ENCODE measurements at places on chromosomes 6 and 20.

- no peak for DNase-seq
These were observed 537.9 kb downstream of the CD83 start for GRCh38 chr6:14655201-14656061.

- DNase-seq, result no peak
These were observed 120.4 kb downstream of the RNF144B start for GRCh38 chr6:18507561-18507960.

GRCh38 chr6:101711518-101711917 is 318.0 kb downstream of the GRIK2 start:
- DNase-seq, result no peak

DNA sequence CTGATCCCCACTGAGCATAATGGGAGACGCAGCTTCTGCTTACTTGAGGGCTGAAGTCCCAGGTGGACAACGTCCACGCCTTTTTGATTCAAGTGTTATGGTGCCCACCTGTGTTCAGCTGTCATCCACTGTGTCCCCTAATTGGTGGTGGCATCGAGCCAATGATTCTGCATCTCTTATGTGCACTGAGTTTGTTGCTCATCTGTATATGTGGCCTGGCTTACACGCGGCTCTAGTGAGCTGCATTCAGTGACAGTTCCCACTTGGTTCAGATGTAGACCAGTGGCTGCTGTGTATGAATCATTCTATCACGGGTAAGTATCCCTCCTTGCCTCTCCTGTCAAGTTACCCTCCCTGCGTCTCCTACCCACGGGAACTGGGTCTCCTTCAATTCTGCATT is 131.2 kb upstream of the CLDN20 start:
- DNase-seq, result no peak

- peak; percentile 55 for DNase-seq
These were observed 1.9 kb downstream of the L3MBTL3 start for GRCh38 chr6:130020073-130020906.

GRCh38 chr20:44747166-44748004 is 1.7 kb downstream of the KCNK15 start:
- peak; percentile 88 for DNase-seq

DNA sequence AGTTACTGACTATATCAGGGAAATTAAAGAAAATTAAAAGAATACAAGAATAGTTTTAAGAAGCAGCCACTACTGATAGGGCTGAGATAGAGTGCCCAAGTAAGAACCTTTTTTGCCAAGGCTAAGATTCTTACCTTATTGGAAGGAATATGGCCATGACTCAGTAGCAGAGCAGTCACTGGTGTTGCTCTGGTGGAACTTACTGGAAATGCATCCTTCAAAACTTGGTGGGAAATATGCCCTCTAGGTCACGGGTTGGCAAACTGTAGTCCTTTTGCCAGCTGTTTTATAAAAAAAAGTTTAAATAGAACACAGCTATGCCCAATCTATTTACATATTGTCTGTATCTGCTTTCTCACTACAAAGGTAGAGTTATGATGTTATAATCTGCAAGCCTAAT is 6.0 kb downstream of the HSF2 start:
- DNase-seq, result no peak

GRCh38 chr6:103002282-103002681 is 1608.8 kb downstream of the GRIK2 start:
- no peak for DNase-seq

- no peak for DNase-seq
These were observed 7.1 kb upstream of the MYLK2 start for GRCh38 chr20:31811796-31812728.

- no peak for DNase-seq
These were observed 12.0 kb upstream of the GRM4 start for GRCh38 chr6:34157851-34158250.

DNA sequence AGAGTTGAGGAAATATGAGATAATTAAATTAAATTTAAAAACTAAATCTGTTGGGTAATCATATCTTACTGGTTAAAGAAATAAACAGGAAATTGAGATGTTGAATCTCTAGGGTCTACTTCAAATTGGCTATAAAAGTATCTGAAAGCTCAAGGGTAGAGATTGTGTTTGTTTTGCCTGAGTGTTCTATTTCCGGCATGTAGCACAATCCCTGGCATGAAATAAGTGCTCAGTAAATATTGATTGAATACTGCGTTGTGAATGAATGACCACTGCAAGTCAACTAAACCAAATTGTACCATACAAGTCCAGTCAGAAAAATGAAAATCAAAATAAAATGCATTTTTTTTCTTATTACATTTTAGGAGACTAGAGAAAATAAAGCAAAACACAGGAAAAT is 709.8 kb downstream of the EPM2A start:
- no peak for DNase-seq

DNA sequence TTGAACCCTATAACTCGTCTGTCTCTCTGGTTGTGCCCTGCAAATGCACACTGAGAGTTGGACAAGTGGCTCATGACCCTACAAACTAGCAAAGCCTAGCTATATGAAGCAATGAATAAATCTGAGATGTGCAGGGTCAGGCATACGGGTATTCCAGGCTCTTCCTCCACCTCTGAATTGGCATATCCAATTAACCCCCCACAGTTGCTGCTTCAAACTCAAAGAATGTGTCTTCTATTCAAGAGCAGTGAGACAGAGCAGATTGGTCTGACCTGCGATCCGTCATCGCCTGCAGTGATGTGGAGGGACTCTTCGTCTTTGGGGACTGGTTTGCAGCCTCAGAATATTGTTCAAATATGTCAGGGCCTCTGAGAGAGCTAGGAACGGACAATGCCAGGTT is 59.8 kb downstream of the LAMP5 start:
- DNase-seq, result no peak

DNA sequence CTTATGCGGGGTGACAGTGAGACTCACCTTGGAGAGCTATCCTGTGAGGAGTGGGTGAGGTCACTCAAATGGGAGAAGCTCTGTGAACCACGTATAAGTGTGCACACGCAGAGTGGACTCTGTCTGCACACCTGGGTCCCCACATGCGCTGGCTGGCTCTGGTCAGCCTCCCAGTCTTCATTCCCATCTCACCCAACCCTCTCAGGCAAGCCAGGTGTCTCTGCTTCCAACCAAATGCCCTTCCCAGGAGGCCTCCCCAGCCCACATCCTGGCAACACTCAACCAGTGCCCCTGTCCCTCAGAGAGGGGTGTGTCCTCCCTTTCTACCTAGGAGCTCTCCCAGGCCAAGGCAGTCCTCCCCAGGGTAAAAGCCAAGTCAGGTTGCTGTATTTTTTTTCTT is 8.0 kb upstream of the PI16 start:
- no peak for DNase-seq

- peak; percentile 11 for DNase-seq
These were observed 58.2 kb upstream of the NKX2-2 start for GRCh38 chr20:21571841-21572690.

- peak; percentile 9 for DNase-seq
These were observed 63.3 kb upstream of the TAB2 start for GRCh38 chr6:149254253-149254652.

- no peak for DNase-seq
These were observed 10.1 kb upstream of the LRFN2 start for GRCh38 chr6:40597301-40597700.

- no peak for DNase-seq
These were observed 68.8 kb downstream of the PFDN4 start for GRCh38 chr20:54276577-54277169.

DNA sequence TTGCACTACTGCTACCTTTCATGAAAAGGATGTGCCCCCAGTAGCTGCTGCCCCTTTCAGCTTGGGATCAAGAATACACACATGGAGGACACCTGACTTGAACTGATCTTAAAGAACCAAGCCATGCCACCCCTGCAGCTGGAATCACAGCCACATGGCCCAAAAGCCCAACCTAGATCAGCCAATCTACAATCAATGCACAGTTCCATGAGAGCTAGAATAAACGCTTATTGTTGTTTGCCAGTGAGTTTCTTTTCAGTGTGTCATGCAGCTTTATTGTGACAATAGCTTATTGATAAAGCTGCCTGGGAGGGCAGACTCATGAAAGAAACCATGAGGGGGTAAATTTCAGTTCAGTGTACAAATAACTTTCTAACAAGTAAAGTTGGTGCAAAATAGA is 397.7 kb downstream of the PTPRT start:
- DNase-seq, result no peak

DNA sequence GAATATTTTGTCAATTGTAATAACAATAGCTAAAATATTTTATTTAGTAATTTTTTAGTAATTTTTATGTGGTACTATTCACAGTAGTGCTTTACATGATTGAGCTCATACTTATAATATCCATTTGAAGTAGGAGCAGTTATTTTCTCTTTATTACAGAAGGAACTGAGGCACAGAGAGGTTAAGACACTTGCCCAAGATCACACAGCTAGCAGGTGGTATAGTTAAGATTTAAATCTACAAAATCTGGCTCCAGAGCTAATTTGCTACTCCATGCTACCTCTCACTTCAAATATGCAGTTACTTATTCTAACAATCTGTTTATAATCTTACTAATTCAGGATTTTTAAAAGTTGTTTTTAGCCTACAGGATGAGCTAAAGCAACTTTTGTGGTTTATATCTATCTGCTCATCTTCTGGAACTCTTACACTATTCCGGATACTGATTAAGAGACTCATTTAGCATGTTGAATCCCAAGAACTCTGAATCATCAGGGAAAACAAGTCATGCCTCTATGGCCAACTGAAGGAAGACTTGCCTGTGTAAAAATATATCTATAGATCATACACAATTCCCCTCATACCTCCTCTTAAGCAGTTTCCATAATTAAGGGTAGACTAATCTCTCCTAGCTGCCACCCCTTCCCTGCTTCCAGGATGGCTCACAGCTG is 324.2 kb downstream of the UBE3D start:
- DNase-seq, result no peak

GRCh38 chr6:123168466-123168865 is 172.4 kb downstream of the CLVS2 start:
- DNase-seq, result no peak

DNA sequence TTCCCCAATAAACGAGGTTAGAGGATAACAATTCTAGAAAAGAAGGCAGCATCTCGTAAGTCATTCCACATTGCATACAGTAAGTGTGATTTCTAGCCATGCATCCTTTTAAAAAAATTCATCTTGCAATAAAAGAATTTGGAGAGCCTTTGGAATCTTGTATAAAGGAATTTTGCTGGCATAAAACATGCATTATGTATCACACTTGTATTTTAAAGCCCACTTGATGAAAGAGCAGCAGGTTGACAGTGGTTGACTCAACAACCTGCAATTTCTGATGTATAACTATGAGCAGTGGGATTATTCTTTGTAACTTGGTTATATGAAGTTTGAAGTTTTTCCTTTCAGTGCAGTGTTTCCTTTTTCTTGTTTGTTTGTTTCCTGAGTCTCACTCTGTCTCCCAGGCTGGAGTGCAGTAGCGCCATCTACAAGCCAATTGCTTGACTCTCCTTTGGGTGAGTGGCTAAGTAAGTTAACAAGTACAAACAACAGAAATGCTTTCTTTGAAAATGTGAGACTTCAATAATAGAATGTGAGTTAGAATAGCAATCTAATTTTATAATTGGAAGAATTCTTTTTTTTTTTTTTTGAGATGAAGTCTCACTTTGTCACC is 39.9 kb downstream of the JARID2 start:
- no peak for DNase-seq

GRCh38 chr6:165863801-165864200 is 200.8 kb upstream of the PDE10A start:
- no peak for DNase-seq

GRCh38 chr20:415820-416322 is 7.8 kb downstream of the RBCK1 start:
- DNase-seq, result no peak

GRCh38 chr6:135008941-135009290 is 45.7 kb downstream of the HBS1L start:
- no peak for DNase-seq

- no peak for DNase-seq
These were observed 493.1 kb upstream of the MAP3K7 start for GRCh38 chr6:91079969-91080368.

DNA sequence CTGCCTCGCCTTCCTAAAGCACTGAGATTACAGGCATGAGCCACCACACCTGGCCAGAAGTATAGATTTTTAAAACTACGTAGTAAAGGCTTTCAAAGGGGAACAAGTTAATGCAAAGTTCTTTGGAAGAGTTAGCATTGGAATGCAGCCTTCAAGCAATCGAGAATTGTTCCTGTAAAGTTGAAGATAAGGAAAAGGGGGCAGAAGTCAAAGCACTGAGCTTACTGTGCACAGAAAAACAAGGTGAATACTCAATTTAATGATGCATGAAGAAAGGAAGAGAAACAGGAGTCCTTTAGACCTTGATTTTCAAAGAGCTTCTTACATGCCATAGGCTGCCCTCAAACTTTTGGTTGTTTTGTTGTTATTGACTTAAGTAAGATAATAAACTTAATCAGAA is 29.1 kb upstream of the LGSN start:
- DNase-seq, result no peak

- DNase-seq, result no peak
These were observed 153.2 kb downstream of the MAFB start for GRCh38 chr20:40535816-40536215.

- DNase-seq, result no peak
These were observed 33.3 kb downstream of the ATXN1 start for GRCh38 chr6:16727996-16728395.

- no peak for DNase-seq
These were observed 6.1 kb downstream of the RAMACL start for GRCh38 chr6:166580076-166581050.

DNA sequence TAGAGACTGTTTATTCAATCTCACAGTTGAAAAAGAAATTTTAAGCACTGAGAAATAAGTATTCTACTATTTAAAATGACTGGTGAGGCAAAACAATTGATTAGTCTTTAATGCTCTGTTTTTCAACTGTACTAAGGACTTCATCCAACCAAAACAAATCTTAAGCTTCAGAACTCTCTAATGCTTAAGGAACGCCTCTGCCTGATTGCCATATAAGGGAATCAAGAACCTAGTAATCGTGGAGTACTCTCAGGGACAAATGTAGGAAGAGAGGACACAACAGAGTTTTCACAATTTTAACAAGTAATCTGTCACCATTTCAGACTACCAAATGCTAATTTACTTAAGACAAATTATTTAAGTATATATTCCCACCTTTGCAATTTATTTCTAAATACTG is 16.1 kb downstream of the FBXO30 start:
- no peak for DNase-seq

- DNase-seq, result no peak
These were observed 28.8 kb downstream of the HBS1L start for GRCh38 chr6:135025775-135026174.

DNA sequence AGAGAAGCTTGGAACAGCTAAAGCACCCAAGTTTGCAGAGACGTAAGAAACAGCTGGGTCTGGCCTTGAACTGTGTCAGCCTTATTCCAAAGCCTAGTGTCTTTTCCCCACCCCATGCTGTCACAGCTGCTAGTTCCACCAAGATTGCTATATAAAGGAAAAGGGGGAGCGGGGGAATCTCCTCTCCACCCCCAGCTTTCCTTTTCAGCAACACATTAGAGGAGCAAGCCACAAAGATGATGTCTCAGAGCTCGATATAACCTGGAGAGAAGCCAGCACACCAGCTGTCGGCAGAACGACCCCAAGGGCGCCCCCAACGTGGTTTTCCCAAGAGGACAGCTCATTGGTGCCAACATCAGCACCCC is 36.5 kb downstream of the ATP9A start:
- DNase-seq, result no peak

GRCh38 chr6:1608222-1609040 is 1.3 kb upstream of the FOXC1 start:
- no peak for DNase-seq

GRCh38 chr6:80165143-80165542 is 58.7 kb downstream of the BCKDHB start:
- no peak for DNase-seq

Data from cerebellar cortex (tissue), 1 donor.